Sigmoid colon (tissue), 7 donors: ENCODE measurements at places on chromosomes 4 and X. TPM values are rescaled to one million over a fixed set of nuclear protein-coding genes. Genes with fewer than 3 reads are reported as not detected.

DNA sequence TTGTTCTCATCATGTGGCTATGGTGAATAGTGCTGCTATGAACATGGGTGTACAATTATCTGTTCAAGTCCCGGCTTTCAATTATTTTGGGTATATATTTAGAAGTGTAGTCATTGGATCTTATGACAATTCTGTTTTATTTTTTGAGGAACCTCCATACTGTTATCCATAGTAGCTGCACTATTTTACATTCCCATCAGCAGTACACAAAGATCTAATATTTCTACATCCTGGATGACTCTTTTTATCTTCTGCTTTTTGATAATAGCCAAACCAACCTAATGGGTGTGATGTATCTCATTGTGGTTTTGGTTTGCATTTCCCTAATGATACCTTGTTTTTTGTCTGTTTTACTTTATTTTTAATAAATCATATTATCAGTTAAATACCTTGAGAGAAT, 12.9 kb upstream of the IL13RA1 start:
- DNase-seq = no peak

GRCh38 chr4:15753786-15754185, 24.3 kb upstream of the CD38 start:
- peak; percentile 67 for DNase-seq

DNA sequence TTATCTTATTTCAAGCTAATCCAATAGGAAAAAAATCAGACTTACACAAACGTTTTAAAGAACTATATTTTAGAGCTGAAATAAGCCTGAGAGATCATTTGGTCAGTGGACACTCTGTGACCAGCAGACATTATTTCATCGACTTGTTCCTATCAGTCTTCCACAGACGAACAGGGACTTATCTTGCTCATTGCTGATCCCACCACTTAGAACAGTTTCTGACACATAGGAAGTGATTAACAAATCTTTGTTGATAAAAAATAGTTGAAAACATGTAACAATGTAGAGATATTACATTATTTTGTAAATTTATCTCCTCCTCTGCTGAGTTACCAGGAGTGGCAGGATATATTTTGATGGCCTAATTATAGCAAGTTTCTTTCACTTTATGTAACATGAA, 65.8 kb downstream of the TAPT1 start:
- no peak for DNase-seq

GRCh38 chr4:32519060-32519459, 1798.9 kb downstream of the PCDH7 start:
- no peak for DNase-seq

GRCh38 chr4:176879380-176880116, 86.8 kb upstream of the VEGFC start:
- DNase-seq = no peak

GRCh38 chrX:68083510-68083909, 349.8 kb downstream of the OPHN1 start:
- DNase-seq = no peak

GRCh38 chrX:149248073-149248625, 257.0 kb downstream of the IDS start:
- no peak for DNase-seq

GRCh38 chrX:72002875-72003274, 92.2 kb downstream of the NHSL2 start:
- DNase-seq = no peak

DNA sequence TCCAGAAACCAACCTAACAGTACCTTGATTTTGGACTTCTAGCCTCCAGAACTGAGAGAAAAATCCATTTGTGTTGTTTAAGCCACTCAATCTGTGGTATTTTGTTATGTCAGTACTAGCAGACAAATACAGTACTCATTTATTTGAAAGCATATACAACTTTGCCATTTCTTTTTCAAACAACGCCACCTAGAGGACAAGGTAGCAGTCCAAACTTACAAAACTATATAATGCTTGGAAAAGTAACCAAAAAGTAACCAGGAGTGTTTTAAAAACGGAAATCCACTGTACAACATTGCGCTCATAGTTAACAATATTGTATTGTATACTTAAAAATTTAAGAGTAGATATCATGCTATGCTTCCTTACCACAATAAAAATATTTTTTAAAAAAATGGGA, 37.0 kb upstream of the FGF13 start:
- no peak for DNase-seq

DNA sequence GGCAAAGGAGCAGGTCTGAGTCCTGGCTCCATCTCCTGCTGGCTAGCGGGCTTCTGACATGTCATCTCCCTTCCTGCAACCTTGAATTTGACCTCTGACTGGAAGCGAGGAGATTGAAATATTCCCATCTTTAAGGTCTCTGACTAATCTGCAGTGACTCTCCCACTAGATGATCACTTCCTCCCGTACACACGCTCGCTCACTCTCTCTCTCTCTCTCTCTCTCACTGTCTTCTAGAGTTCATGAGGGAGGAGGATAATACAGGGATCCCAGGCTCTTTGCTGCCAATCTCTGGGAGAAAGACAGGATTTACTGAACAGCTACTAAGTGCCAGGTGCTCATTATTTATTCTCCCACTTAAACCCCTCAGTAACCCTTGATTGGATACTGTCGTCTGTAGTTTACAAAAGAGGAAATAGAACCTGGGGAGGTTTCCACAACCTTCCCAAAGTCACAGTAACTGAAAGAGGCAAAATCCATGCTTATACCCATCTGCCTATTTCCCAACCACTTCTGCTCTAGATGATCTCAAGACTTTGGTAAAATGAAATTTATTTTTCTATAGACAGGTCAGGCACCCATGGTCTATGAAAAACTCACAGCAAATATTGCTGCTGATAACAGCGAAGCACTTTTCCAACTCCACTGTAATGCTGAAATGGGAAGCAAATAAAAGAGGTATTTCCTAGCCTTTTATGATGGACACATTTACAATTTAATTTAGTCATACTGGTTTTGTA, 193.5 kb upstream of the C1QTNF7 start:
- no peak for DNase-seq

DNA sequence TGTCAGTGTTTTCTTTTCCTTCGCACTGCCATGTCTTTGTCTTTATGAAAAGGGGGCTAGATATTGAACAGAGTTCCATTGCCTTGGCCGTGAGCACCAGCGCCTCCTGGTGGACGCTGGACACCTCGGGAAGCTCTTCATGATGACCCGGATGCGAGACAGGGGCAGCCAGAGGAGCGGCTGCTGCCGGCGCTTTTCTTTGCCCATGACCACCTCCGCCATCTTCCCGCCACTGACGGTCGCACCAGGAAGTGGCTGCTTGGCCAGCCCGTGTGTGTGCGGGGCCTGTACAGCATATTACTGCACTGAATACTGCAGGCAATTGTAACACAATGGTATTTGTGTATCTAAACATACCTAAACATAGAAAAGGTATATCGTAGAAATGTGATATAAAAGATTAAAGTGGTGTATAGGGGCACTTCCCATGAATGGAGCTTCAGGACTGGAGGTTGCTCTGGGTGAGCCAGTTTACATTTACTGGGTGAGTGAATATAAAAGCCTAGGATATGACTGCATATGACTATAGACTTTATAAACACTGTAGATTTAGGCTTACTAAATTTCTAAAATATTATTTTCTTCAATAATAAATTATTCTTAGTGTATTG, 15.8 kb upstream of the GRIA2 start:
- no peak for DNase-seq

GRCh38 chr4:57094832-57095223, 15.4 kb downstream of the IGFBP7 start:
- DNase-seq = no peak

DNA sequence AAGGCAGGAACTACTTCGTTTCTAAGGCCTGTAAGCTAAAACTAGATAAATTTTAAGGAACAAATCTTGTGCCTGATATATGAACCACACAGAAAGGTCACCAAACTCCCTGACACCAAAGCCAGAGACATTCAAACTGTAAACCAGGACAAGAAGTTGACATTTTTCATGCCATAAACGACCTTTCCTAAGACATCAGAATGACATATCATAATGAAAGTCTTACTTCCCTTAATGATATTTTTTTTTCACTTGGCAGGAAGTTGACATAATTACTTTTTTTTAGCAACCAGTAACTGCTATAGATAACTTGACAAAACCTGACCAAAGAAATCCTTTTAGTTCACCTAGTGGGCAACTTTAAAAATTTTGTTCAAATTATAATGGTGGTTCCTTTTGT, 231.5 kb upstream of the AGTR2 start:
- DNase-seq = no peak

- no peak for DNase-seq
Measured at GRCh38 chr4:6560416-6561172, 14.4 kb upstream of the MAN2B2 start.

GRCh38 chrX:151384807-151385206, 12.2 kb upstream of the VMA21 start:
- no peak for DNase-seq

DNA sequence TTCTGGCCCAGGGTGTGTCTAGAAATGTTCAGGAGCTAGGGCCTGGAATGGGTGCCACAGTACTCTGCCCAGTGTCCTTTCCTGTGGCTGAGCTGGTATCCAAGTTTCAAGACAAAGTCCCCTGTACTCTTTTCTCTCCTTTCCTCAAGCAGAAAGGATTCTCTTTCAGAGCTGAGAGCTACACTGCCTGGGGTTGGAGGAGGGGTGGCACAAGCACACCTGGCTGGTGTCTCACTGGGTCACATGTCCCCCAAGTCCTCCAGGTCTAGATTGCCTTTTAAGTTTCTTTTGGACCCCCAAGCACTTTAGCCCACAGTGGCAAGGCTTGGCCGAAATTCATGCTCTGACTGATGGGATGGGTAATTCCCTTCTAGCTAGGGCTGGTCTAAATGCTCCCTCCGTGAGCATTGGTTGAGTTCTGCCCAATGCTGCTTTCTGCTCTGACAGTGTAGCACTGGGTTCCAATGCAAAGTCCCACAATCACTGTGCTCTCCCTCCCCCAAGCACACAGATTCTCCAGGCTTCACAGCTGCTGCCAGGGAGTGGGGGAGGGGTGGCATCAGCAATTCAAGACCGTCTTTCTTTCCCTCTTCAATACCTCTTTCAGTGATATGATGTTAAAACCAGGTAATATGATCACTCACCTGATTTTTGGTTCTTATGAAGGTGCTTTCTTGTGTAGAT, 47.8 kb downstream of the BEX3 start:
- DNase-seq = no peak

DNA sequence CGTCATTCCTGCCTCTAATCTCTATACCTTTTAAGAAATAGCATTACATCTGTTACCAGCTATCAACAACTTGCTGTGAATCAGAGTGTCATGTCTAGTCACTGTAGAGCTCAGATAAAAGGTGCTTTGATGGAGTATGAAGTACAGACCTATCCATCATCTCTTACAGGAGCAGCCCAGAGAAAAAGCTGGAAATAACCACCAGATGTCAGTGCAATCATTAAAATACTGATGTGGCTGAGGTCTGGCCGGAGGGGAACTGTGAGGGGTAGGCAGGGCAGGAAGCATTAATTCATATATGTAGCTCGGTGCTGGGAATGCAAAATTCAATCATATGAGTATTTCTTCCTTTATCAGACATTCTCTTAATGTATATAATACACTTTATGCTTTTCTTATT, 100.6 kb downstream of the AKAP4 start:
- DNase-seq = no peak

GRCh38 chr4:169039251-169039954, 29.3 kb upstream of the CBR4 start:
- no peak for DNase-seq

- DNase-seq = no peak
Measured at GRCh38 chrX:46759645-46759974, 692 bp upstream of the SLC9A7 start.

DNA sequence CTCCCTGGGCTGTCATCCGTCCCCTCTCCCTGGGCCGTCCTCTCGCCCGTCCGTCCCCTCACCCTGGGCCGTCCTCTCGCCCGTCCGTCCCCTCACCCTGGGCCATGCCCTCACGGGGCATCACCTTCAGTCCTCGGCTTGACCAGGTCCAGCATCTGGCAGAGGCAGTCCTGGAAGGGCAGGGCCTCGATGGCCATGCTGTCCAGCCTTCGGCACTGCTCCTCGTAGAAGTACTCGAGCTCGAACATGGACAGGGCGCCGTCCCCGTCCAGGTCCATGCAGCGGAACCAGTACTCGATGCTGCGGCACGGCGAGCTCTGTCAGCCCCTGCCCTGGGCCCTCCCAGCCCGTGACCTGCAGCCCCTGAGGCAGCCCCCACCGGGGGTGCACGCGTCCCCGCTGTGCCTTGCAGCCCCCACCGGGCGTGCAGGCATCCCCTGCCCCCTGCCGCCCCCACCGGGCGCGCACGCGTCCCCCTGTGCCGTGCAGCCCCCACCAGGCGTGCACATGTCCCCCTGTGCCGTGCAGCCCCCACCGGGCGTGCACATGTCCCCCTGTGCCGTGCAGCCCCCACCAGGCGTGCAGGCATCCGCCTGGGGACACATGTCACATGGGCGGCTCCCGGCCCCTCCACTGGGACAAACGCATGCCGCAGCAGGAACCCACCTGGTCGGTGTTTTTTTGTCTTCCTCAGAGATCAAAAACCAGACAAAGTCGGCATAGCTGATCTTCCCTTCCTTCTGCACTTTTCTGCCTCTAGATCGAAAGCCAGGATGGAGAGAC, 22.2 kb upstream of the GTPBP6 start:
- DNase-seq = peak; percentile 56

DNA sequence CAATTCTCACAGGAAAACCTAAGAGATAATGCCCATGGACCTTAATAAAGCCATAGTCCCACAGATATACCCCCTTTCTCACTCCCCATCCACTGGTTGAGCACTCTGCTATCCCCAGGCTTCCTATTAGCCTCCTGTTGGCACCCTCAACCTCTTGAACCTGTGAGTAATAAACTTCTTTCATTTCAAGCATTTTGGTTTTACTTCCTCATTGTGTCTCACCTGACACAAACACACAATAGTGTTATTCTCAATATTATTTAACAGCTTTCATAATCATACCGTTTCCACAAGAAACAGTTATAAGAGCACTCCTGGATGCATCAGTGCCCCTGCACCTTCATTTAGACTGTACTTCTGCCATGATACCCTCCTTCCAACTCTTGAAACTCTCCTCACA, 56.8 kb downstream of the TRPC5 start:
- no peak for DNase-seq

GRCh38 chrX:44915361-44915868, 42.4 kb downstream of the KDM6A start:
- DNase-seq = no peak

DNA sequence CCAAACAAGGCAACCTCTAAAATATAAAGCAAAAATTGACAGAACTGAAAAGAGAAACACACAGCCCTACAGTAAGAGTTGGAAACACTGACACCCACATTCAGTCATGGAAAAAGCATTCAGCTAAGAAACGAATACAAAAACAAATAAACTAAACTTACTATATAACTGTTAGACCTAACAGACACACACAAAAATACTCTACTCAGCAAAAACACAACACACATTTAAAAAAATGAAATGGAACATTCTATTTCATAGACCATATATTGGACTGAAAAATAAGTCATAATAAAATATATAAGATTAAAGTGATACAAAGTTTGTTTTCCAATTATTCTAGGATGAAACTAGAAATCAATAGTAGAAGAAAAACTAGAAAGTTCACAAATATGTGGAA, 488.8 kb upstream of the POU3F4 start:
- no peak for DNase-seq

BRS3 gene
- polyA plus RNA-seq = not detected

HTR2C gene
- polyA plus RNA-seq = not detected

SLC9B2 gene
- 1.4 TPM for polyA plus RNA-seq

FAM149A gene
- 8.4 TPM for polyA plus RNA-seq

TNIP2 gene
- polyA plus RNA-seq = 51.8 TPM

BANK1 gene
- polyA plus RNA-seq = 1.2 TPM

KLB gene
- polyA plus RNA-seq = 0.55 TPM

SLC6A8 gene
- polyA plus RNA-seq = 67.9 TPM

LRP2BP gene
- polyA plus RNA-seq = 0.23 TPM
